ENCODE measurements at places on chromosomes 13 and 19.

GRCh38 chr19:47447470-47448359, 24.0 kb downstream of the SLC8A2 start:
- DNase-seq, result peak; percentile 95

GRCh38 chr13:112574416-112574815, 13.5 kb downstream of the TUBGCP3 start:
- no peak for DNase-seq

DNA sequence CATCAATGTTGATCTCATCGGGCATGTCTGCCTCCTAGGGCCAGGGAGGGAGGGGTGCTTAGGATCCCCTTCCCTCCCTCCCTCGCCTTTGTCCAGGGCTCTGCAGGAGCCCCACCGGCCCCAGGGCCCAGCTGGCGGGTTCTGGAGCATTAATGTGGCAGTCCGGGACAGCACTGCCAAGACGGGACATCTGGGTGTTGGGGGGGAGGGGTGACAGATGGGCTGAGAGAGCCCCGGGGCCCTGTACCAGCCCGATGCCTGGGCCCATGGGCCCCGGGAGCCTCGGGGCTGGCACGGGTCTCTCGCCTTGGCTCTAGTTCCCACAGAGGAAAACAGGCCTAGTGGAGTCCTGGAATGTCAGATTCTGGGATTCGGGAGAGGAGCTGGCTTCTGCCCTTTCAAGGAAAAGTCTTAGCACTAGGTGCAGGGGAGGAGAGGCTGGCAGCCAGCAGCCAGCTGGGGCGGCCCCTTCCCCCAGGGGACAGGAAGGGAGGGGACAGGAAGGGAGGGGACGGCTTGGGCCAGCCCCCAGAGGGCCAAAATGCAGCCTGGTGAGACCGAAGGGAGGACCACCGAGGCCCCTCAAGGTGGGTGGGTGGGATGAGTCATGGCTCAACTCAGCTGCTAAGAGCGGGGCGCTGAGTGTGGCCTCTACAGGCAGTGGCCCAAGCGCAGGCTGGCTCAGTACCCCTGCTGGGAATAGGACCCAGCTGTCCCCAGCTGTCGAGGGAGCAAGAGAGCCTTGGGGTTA, 3.1 kb downstream of the PPP1R14A start:
- no peak for DNase-seq

GRCh38 chr13:109480011-109480955, 306.1 kb downstream of the IRS2 start:
- DNase-seq, result peak; percentile 68

- DNase-seq, result no peak
These were observed 5.6 kb downstream of the KMT5C start for GRCh38 chr19:55345101-55345817.

All from SHP77 (cell line).